Lower lobe of right lung (tissue), 2 donors: ENCODE measurements at places on chromosomes 7 and 10. TPM values are rescaled to one million over a fixed set of nuclear protein-coding genes. Genes with fewer than 3 reads are reported as not detected.

The GIMAP7 gene
- total RNA-seq: 49.4 TPM

DNA sequence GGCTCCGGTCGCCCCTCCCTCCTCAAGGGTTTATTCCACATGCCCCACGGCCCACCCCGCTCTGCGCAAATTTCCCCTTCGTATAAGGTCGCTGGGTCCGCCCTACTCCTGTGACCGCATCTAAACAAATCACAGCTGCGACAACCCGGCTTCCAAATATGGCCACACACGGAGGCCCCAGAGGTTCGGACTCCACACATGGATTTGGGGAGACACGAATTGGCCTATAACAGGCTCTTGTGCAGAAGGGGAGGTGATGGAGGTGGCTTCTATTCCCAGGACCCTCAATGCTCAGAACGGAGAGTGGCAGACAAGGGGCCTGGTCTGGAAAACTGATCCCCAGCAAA is 90.1 kb downstream of the FOXL3 start:
- DNase-seq: peak; percentile 46
- peak overlapping the region; percentile 42 for H3K4me3 ChIP-seq
- H3K27ac ChIP-seq: no peak overlapping the region
- peaks cover 29% of the 10 kb centered on the region for H3K4me1 ChIP-seq

The GIMAP2 gene
- 46.9 TPM for total RNA-seq

The GPR26 gene
- total RNA-seq: not detected

- H3K27me3 ChIP-seq: no peaks in the 10 kb centered on the region
- H3K4me1 ChIP-seq: no peaks in the 10 kb centered on the region
- no peak overlapping the region for H3K27ac ChIP-seq
- DNase-seq: no peak
- H3K36me3 ChIP-seq: no peaks in the 10 kb centered on the region
These were observed 136.3 kb downstream of the SORCS1 start for GRCh38 chr10:107028236-107028635.

GRCh38 chr10:128713874-128714570 is 587.8 kb upstream of the MKI67 start:
- H3K4me1 ChIP-seq: no peaks in the 10 kb centered on the region
- no peaks in the 10 kb centered on the region for H3K36me3 ChIP-seq
- no peak for DNase-seq
- peaks cover 18% of the 10 kb centered on the region for H3K27me3 ChIP-seq

- H3K27me3 ChIP-seq: no peaks in the 10 kb centered on the region
- DNase-seq: no peak
- H3K4me3 ChIP-seq: no peak overlapping the region
- H3K36me3 ChIP-seq: no peaks in the 10 kb centered on the region
- H3K4me1 ChIP-seq: no peaks in the 10 kb centered on the region
- H3K27ac ChIP-seq: no peak overlapping the region
These were observed 459.1 kb downstream of the PLXNA4 start for GRCh38 chr7:132117181-132117580.

The CFAP46 gene
- 9.0 TPM for total RNA-seq

DNA sequence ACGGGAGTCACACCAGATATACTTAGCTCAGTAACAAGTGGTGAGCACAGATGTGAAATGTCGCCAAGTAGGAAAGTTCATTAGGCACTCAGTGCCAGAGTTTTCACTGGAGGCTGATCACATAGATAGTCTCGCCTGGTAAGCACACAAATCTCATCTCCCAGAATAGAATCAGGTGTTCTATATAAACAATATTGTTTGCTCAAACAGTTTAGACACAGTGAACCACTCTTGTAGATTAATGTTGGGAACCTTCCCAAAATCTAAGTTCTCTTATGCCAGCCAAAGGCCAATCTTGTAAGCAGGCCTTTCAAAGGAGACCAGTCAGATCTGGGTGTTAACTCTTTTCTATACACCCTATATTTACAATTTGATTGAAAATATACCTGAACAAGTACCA is 716.5 kb upstream of the GRM3 start:
- H3K4me1 ChIP-seq: no peaks in the 10 kb centered on the region
- DNase-seq: no peak
- no peaks in the 10 kb centered on the region for H3K27me3 ChIP-seq
- no peak overlapping the region for H3K27ac ChIP-seq

The OPN1SW gene
- not detected for total RNA-seq

DNA sequence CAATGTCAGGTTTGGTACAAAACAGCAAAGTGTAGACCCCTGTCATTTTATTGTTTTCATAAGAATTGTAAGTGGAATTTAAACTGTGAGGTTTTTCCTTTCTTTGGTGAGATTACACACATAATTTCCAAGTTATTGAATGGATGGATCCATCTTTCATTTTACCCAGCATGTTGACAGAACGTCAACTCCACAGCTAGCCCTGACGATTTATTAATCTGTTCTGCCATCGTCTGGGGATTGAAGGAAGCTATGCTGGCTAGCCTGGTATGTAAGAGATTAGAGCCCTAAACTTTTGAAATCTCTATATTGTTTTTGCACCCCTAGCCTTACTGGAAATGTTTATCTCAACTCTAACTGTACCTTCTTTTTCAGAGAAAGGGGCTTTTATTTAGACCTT is 8.6 kb downstream of the WNT16 start:
- DNase-seq: no peak
- H3K4me3 ChIP-seq: no peak overlapping the region
- no peak overlapping the region for H3K27ac ChIP-seq
- H3K27me3 ChIP-seq: peaks cover 30% of the 10 kb centered on the region

DNA sequence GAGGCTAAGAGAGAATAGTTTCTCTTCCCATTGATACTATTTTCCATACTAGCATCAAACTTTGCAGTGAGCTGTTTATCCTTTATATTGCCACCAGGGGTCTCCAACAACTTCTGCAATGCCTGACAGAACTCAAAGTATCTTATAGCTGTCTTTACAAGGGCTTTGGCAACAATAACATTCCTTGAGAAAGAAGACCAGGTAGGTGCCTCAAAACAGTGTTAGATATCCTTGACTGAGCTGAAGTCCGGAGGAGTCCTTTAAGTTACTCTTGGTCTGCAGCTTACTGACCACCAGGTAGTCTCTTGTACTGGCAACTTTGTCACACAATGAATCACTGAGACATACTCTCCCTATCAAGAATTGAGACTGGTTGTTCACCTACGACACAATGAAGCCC is 30.0 kb upstream of the TES start:
- no peaks in the 10 kb centered on the region for H3K4me1 ChIP-seq
- H3K36me3 ChIP-seq: no peaks in the 10 kb centered on the region
- H3K27ac ChIP-seq: no peak overlapping the region

- no peak for DNase-seq
- no peak overlapping the region for H3K4me3 ChIP-seq
- no peaks in the 10 kb centered on the region for H3K4me1 ChIP-seq
- H3K27me3 ChIP-seq: no peaks in the 10 kb centered on the region
- H3K27ac ChIP-seq: no peak overlapping the region
These were observed 496.6 kb downstream of the INHBA start for GRCh38 chr7:41206267-41206666.

DNA sequence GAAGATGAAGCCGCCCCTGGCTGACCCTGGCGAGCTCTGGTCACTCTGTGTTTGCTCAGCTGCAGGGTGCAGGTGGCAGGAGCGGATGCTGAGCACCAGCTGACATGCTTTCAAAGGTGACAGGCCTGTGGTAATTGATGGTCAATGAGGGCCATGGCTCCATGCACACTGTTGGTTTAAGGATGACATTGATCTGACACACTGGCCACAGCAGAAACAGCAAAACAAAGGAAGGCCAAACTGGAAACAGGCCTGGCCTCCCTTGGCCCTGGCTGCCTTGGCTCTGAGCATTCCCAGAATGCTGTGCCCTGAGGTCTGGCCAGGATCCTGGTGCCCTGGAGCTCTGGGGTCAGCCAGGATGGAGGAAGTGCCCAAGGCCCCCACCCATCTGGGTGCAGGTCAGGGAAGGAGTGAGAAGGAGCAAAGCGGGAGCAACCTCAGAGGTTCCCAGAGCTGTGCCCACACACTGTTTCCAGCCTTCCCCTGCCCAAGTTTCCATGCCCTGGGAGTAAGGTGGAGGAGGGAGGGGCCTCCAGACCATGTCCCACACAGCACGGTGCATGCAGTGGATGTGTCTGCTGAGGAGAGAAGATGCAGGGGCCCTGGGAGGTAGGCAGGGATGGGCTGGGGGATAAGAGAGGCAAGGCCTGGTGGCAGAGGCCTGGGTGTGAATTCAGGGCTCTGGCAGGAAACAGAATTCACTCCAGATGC is 302.2 kb downstream of the RPS24 start:
- no peak overlapping the region for H3K27ac ChIP-seq
- H3K36me3 ChIP-seq: no peaks in the 10 kb centered on the region
- H3K4me3 ChIP-seq: no peak overlapping the region
- peaks cover 12% of the 10 kb centered on the region for H3K4me1 ChIP-seq
- DNase-seq: no peak

GRCh38 chr10:80139265-80139664 is 6.7 kb downstream of the PLAC9 start:
- no peaks in the 10 kb centered on the region for H3K36me3 ChIP-seq
- H3K27me3 ChIP-seq: peaks cover 14% of the 10 kb centered on the region
- no peak overlapping the region for H3K27ac ChIP-seq
- peaks cover 16% of the 10 kb centered on the region for H3K4me1 ChIP-seq

DNA sequence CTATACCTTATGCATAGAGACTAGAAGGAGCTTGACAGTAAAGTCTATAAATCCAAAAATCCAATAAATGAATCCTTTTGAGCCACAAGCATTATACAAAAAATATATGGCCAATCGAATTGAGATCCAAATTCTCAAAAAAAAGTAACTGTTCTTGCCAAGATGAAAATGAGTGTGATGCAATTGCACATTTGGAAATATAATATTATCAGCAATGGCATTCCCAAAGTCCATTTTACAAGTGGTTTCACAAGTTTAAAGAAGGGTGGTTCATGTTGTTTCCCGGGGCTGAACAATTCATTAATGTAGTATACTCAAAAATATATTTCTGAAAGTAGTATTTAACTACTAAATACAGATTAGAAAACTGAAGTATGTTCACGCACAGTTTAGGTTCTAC is 7.3 kb downstream of the RP9 start:
- H3K4me1 ChIP-seq: peaks cover 10% of the 10 kb centered on the region
- H3K27ac ChIP-seq: no peak overlapping the region
- H3K36me3 ChIP-seq: peaks cover 71% of the 10 kb centered on the region
- no peak for DNase-seq
- no peaks in the 10 kb centered on the region for H3K27me3 ChIP-seq

DNA sequence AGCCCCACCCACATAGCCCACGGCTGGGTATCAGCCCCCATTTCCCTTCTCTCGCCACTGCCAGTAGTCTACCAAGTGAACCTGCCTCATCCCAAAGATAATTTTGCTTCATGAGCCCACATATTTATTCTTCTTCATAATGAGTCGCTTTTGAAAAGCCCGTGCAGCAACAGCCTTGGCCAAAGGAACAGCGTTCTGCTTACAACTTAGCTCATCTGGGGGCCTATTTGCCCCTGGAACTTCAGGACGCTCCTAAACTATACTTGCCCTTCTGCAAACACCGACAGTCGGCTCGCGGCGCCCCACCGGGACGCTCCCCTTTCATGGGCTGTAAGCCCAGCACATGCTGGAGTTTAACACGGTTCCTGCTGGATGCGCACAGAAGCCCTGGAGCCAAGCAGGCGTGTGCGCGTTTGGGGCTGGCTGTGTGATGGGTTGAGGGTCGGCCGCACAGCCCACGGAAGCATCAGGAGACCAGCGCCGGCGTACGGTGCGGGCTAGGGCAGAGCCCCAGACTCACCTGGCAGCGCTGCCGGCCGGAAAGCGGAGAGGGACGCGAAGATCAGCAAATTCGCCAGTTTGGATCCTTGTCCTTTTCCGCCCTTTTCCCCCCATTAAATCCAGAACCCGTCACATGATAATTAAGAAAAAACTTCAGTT is 370 bp downstream of the TMEM60 start:
- peak overlapping the region; percentile 78 for H3K4me3 ChIP-seq
- DNase-seq: no peak
- H3K36me3 ChIP-seq: peaks cover 7% of the 10 kb centered on the region
- H3K4me1 ChIP-seq: peaks cover 37% of the 10 kb centered on the region
- no peaks in the 10 kb centered on the region for H3K27me3 ChIP-seq

GRCh38 chr7:97024209-97025129 is at the start of gene DLX5:
Gene DLX5, minus strand, starts transcription at chr7:97024831. Its CDS starts 208 bp downstream, at chr7:97024623.
- H3K4me1 ChIP-seq: peaks cover 27% of the 10 kb centered on the region
- peaks cover 86% of the 10 kb centered on the region for H3K27me3 ChIP-seq
- H3K4me3 ChIP-seq: peak within 1 kb of the TSS; percentile 38
- no peak for DNase-seq

The DENND2A gene
- 19.0 TPM for total RNA-seq

The DNAJC1 gene
- total RNA-seq: 32.5 TPM

- no peaks in the 10 kb centered on the region for H3K36me3 ChIP-seq
- no peak overlapping the region for H3K27ac ChIP-seq
- no peaks in the 10 kb centered on the region for H3K4me1 ChIP-seq
- DNase-seq: no peak
- H3K4me3 ChIP-seq: no peak overlapping the region
These were observed 470.0 kb downstream of the PTPRN2 start for GRCh38 chr7:158117341-158118222.

The TSPAN12 gene
- total RNA-seq: 43.6 TPM

- H3K27me3 ChIP-seq: no peaks in the 10 kb centered on the region
- H3K4me1 ChIP-seq: peaks cover 33% of the 10 kb centered on the region
- H3K27ac ChIP-seq: peak overlapping the region; percentile 91
- H3K36me3 ChIP-seq: no peaks in the 10 kb centered on the region
These were observed 860 bp downstream of the EXOC6 start for GRCh38 chr10:92849234-92849525.

DNA sequence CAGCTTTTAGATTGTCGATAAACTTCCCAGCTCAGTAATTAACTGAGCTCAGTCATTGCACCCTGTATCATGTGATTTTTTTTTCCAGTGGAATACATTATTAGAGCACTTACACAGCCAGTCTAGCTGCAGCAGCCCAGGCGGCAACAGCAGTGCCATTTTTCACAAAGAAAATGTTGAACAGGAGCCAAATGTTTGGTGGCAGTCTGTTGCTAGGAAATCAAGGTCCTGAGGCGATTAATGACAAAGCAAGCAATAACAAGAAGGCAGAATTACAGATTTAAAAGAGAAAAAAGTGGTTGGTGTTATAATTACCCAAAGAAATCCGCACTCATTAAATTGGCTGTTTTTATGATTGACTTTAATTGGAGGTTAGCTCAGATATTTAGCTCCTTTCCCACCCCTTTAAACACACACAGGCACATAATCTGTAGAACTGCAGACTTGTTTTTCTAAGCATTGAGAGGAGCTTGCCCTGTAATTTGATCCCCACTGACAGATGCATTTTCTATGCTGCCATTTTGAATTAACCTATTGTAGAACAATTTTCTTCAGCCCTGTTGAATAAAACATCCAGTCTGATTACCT is 267.4 kb downstream of the ADK start:
- no peak overlapping the region for H3K27ac ChIP-seq
- no peak overlapping the region for H3K4me3 ChIP-seq
- H3K4me1 ChIP-seq: peaks cover 13% of the 10 kb centered on the region
- no peaks in the 10 kb centered on the region for H3K27me3 ChIP-seq
- no peak for DNase-seq
